Hematopoietic multipotent progenitor cell treated with erythropoietin and hydrocortisone succinate and interleukin-3 and kit ligand, for 15 days (in vitro differentiated cells): ENCODE measurements at places on chromosomes 5 and 9.

DNA sequence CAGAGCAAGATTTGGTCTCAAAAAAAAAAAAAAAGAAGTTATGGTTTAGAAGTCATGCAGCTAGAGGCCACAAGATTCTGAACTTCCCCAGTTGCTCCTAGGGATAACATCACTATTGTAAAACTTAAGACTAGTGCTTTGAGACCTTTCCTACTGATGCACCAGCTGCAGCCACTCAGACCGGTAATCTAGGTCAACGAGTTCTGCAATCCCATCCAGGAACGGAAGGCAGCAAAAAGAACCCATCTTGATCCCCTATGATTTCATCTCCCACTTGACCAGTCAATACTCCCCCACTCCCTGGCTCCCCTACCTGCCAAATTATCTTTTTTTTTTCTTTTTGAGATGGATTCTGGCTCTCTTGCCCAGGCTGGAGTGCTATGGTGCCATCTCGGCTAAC lies 46.9 kb upstream of the TTC39B start:
- no peak for DNase-seq

GRCh38 chr5:170315154-170315553 lies 17.6 kb upstream of the LCP2 start:
- DNase-seq: no peak

DNA sequence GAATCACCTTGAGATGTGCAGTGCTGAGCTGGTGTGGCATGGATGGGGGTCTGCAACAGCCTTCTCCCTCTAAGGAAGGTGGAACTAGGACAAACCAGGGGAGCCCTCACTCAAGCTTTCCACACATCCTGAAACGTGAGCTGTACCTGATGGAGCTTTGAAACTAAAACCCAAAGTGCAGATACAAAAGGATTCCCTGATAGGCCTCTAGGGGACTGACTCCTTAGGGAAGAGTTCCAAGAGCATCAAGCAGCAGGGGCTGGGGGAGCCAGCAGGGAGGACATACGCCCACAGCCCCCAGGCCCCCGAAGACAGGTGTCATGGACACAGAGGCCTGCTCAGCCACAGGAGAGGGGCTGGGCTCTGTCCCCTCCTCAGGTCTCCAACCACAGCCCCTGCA lies 17.7 kb downstream of the ARHGEF37 start:
- no peak for DNase-seq

- no peak for DNase-seq
Observed at GRCh38 chr9:116484492-116485061, 202.5 kb upstream of the TRIM32 start.

DNA sequence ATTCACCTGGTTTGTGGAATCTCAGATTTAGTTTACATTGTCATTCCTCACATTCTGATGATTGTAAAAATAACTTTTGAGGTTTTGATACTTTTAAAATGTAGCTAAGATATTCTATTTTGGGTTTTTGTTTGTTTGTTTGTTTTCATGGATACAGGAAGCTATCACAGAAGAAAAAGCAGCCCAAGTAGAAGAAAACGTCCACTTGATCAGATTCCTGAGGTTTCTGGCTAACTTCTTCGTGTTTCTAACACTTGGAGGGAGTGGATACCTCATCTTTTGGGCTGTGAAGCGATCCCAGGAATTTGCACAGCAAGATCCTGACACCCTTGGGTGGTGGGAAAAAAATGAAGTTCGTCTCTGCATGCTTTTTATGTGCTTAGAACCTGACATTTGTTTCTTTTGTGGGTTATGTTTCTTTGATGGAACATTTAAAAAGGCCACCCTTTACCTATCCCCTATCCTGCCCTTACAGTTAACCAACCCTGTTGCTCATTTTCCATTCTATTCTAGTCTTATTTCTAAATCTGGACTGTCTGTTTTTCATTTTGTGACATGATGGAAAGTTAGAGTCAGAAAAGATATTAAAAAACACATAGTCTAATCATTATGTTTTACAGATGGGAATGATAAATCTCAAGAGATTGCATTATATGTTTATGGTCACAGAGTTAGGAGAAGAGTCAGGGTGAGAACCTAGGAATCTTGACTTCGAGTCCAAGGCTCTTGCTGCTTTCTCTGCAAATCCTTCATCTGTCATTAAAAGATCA lies 163.7 kb downstream of the ALDH1A1 start:
- no peak for DNase-seq

DNA sequence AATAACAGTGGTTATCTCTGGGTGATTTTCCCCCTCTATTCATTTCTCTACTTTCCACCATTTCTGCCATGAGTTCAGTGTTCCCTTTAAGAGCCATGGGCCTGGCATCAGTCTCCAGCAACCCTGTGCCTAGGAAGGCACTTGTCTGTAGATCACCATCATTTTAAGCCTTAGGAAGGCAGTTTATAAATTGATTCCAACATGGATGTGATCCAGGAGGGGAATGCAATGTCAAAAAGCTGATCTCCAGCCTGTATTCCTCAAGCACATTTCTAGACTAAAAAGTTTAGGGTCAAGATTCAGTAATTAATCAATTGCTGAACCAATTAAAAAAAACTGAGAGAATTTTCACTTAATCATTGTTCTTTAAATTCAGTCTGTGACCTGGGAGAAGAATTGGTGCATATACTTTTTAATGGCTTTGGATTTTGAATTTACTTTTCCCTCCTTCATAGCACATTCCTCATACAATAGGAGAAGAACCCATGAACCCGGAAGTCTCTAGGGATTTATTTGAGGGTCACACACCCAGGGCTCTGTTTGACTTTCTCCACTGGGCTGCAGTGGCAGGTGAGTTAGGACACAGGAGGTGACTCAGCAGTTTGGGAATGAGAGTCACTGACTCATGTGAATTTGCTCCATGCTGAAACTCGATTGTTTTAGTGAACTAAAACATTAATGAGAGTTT lies 6.1 kb upstream of the ERMP1 start:
- DNase-seq: peak; percentile 22

GRCh38 chr9:69376651-69377050 lies 51.6 kb downstream of the ENTREP1 start:
- DNase-seq: no peak

GRCh38 chr5:57902095-57902494 lies 419.5 kb upstream of the ACTBL2 start:
- DNase-seq: no peak

- no peak for DNase-seq
Observed at GRCh38 chr9:91255327-91255726, 106.4 kb downstream of the AUH start.

DNA sequence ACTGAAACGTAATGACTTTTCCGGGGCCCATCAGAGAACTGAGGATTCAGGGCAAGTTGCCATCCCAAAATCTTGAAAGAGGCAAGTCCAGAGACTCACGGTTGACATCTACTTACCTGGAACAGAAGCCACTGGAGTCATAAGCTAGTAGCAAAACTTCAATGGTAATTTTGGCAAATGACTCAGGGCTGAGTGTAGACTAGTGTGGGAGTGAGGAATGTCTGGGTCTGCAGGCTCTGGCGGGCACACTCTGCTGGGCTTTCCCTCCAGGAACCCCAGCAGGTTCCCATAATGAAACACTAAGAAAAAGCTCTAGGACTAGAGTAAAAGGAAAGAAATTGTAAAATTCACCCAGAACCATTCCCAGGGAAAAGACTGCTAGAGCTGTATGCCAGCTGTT lies 122.9 kb upstream of the NFIL3 start:
- no peak for DNase-seq

DNA sequence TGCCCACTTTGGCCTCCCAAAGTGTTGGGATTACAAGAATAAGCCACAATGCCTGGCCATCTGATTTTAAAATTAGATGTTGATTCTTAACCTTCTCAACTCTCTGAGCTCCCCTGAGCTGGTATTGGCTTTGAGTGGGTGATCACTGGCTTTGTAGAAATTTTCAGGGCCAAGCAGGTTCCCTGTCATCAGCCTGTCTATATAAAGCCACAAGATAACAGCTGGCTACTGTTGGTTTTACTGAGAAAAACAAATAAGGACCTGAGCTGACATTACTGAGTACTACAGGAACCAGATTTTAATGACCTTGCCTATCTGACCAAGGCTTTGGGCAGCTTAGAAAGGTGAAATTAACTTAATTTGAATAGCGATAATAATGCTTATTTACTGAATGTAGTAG lies 153.6 kb downstream of the MSX2 start:
- DNase-seq: no peak

- no peak for DNase-seq
Observed at GRCh38 chr9:5459289-5459829, 9.0 kb downstream of the CD274 start.

DNA sequence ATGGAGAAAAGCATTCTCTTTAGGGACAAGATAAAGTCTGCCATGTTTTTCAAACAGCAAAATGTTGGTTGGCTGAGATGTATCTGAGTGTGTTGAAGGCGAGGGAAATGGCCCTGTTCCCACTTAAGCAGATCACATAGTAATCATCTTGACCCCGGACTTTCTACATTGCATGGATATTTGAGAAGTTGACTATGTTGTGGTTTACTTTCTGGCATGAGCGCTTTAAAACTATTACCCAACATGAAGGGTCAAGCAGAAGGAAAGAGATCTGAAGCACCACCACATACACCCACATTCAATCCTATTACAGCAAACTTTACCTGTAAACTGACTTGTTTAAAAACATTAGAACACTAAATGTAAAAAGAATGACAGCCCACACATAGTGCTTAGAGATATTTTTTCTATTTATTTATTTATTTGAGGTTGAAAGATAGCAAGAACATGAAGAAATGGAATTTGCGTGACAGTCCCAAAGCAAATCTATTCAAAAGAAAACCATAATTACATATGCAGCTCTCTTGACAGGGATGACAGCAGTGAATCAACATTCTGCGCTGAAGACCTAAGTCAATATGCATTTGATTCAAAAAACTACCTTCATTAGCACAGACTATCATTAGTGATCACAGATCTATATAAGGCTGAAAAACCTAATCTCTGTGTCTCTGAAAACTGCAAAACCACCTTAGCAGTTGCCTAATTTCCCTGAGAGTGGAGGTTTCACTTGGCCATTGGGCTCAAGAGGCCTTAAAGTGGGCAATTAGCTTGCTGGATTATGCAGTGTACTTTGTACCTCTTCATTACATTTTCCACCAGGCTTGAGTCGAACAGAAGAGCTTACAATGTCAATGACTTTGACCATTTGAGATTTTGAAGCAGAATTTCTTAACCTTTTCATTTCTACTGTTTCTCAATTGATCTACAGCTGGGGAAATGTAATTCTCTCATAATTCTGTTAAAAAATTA lies 195.0 kb downstream of the PDE4D start:
- DNase-seq: no peak

DNA sequence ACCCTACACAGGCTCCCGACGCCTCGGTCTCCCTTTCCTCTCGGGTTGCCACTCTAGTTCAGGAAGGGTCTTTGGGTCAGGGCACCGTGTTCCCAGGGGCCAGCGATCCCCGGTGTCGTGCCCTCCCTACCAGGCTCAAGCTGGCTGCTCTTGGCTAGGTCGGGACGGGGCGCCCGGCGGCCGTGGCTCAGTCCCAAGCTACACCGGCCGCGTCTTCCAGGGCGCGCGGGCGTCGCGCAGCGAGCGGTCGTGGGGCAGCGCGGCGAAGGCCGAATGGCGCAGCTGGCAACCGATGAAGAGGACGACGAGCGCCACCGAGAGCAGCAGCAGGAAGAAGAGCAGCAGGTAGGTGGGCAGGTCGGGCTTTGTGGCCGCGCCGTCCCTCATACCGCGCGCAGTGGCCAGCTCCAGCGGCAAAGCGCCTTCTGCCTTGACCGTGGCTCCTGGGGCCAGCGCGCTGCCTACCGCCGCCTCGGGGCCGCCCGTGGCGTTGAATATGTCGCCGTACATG lies 892 bp downstream of the SMIM32 start:
- DNase-seq: no peak

- DNase-seq: no peak
Observed at GRCh38 chr5:10374046-10375022, 20.8 kb downstream of the MARCHF6 start.

DNA sequence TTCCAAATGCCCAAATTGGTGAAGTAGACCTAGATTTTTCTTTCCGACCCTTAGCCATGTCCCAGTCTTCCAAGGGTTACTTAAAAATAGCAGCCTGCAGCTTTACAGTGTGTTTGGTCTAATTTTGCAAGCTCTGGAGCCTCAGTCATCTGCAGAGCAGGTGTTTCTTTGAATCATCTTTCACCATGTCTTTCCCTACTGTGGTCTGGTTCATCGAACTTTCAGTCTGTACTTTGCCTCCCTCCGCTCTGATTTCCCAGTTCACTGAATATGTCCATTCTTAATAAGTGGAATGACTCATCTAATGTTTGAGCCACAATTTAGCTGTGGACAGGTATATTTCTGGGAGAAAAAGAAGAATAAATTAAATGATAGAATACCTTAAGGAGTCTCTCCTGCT lies 1060.7 kb downstream of the EFNA5 start:
- DNase-seq: no peak

DNA sequence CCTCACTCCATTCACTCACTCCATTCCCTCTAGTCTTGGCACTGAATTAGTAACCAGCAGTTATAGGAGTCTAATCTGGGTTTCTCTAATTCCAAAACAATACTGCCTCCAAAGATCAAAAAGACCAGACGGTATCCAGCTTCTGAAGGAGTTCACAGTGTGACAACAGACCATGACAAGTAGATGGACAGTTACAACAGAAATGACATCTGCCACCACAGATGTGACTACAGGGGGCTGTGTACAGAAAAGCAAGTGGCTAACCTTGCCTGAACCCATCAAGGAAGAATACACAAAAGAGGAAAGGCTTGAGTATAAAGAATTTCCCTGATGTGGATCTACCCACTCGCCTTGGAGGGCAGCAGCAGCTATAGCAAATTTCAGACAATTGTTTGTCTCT lies 112.4 kb downstream of the ACTL7B start:
- DNase-seq: no peak

GRCh38 chr5:139104577-139105276 lies 93.4 kb downstream of the SIL1 start:
- no peak for DNase-seq

DNA sequence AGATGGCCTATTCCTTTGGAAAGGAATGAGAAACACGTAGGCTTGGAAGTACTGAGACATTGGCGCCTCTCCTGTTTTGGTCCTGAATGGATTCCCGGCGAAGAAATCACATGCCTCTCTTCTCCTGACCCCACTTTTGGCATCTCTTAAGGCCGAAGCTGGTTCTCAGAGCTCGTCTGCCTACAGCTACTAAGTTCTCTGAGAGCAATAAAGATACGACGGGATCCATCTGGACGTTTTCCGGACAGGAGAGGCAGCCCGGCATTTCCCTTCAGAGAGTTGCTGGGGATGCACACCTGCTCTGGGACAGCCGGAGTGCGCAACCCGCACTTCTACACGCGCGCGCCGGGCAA lies 336.8 kb upstream of the PUM3 start:
- no peak for DNase-seq

GRCh38 chr9:133654736-133655657 lies 18.8 kb downstream of the DBH start:
- DNase-seq: no peak

GRCh38 chr5:147177125-147177840 lies 57.5 kb upstream of the STK32A start:
- no peak for DNase-seq

GRCh38 chr5:144448457-144448856 lies 277.8 kb downstream of the KCTD16 start:
- no peak for DNase-seq

- no peak for DNase-seq
Observed at GRCh38 chr5:95537501-95537900, 17.3 kb downstream of the SKIC3 start.
